Stromal cell of bone marrow (primary cell): ENCODE measurements at places on chromosomes 6 and 20.

DNA sequence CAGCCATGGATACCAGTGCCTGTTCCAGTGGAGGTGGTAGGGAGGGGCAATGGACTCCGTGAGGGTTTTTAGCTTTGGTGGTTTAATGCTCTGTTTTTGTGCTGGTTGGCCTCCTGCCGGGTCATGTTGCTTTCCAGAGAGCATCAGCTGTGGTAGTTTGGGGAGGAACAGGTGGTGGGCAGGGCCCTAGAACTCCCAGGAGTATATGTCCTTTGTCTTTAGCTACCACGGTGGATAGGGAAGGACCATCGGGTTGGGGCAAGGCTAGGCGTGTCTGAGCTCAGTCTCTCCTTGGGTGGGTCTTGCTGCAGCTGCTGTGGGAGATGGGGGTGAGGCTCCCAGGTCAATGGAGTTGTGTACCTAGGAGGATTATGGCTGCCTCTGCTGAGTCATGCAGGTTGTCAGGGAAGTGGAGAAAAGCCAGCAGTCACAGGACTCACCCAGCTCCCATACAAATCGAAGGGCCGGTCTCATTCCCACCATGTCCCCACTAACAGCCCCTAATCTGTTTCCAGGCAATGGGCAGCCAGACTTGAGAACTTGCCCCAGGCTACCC is 38.9 kb downstream of the MRAP2 start:
- no peak for DNase-seq

- no peak for DNase-seq
These were observed 68.3 kb upstream of the FRMD1 start for GRCh38 chr6:168147205-168147738.

GRCh38 chr6:11141295-11141694 is 29.8 kb upstream of the ERVFRD-1 start:
- no peak for DNase-seq

GRCh38 chr20:48374991-48375595 is 452.7 kb downstream of the PREX1 start:
- no peak for DNase-seq

DNA sequence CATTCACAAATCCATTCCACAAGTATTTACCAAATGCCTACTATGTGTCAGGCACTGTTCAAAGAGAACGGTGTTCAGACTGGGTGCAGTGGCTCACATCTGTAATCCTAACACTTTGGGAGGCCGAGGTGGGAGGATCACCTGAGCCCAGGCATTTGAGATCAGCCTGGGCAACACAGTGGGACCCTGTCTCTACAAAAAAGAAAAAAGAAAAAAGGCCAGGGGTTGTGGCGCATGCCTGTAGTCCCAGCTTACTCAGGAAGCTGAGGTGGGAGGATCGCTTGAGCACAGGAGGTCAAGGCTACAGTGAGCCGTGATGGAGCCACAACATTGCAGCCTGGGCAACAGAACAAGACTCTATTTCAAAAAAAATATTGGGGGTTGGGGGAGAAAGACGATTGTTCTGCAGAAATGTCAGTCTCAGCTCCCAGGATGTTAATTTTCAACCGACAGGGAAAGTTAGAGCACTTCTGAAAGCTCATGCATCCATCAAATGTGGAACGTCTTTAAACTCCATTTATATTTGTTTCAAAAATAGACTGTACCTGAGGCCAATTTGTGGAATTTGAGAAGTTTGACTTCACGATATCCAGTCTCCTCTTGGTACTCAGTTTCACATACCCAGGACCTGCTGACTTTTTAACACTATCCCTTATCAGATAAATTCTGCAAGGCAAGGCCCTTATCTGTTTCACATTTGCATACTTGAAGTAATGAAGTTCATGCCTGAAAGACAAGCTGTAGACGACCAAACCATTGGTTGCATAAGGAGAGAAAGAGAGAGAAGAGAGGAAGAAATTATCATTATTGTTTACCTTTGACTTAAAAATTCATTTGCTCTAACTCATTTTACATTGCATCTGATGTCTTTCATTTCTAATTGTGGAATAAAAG is 14.8 kb upstream of the BTN3A2 start:
- no peak for DNase-seq

GRCh38 chr6:16251706-16252105 is 13.3 kb downstream of the GMPR start:
- no peak for DNase-seq

- DNase-seq: no peak
These were observed 30.5 kb upstream of the SASH1 start for GRCh38 chr6:148311966-148312669.

DNA sequence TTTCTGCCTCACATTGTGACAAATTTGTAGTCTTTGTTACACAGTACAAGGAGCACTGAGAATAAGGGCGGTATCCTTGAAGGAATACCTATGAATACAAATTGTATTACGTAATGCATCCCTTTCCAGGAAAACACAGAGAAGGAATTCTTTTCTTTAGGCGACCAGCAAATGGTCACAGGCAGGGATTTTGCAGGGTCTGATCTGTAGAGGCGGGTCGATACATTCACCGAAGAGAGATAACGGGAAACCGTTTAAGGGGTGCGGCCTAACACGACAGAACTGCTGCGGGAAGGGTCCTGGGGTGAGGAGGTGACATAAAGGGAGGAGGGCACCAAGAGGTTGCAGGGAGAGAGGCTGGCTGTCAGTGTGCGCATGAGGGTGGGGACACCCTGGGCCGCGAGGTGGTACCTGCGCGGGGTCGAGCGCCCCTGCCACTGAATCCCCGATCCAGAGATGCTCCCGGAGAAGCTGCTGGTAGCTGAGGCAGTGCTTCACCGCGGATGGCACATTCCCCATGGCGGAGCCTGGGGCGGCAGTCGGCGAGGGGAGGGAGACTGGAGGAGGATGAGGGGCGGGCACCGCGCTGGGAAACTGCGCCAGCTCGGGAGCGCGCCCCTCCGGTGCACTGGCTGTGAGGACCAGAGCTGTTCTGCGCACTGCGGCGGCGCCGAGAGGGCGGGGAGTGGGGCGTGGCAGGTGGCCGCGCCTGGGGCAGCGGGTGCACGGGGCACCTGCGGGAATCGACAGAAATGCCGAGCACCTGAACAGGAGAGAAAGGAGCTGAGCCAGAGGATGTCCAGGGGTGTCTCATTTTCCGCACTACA is at the start of gene HMGCLL1:
HMGCLL1 (minus strand) TSS at position 656 of the 827 bp plus-strand sequence; CDS start at position 519, 137 bp downstream.
- DNase-seq: no peak

DNA sequence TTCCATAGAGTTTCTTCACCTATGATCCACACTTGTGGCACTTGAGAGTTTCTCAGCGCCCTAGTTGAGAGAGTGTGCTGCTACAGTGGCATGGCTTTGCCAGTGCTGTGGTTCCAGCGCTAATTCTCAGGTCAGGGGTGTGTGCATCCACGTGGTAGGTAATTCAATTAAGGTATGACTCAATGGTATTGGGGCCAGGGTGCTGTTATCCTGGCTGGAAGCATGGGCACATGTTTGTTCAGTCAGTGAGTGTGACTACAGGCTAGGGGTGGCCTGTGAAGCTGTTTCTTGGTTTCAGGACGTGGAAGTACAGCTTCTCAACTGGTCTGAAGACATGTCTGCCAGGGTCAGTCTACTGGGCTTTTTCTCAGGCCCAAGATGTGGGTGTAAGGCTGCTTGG is 3.0 kb upstream of the SEMG2 start:
- no peak for DNase-seq

GRCh38 chr6:152859225-152859624 is 108.6 kb downstream of the VIP start:
- DNase-seq: no peak

DNA sequence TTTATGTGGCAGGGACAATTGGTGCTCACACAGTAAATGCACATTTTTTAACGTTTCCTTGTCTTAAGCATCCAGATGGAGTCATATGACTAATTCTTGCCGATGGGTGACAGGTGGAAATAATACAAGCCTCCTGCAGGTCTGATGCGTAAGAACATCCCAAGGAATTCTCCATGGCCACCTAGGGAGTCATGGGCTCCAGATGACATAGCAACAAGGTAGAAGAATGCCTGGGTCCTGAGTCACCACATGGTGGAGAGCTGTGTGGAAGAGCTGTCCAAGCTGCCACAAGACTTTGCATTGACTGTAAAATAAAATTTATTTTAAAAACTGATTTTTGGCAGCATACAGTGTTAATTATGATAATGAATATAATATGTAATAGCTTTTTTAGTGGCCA is 77.0 kb upstream of the MAP3K7 start:
- DNase-seq: no peak

DNA sequence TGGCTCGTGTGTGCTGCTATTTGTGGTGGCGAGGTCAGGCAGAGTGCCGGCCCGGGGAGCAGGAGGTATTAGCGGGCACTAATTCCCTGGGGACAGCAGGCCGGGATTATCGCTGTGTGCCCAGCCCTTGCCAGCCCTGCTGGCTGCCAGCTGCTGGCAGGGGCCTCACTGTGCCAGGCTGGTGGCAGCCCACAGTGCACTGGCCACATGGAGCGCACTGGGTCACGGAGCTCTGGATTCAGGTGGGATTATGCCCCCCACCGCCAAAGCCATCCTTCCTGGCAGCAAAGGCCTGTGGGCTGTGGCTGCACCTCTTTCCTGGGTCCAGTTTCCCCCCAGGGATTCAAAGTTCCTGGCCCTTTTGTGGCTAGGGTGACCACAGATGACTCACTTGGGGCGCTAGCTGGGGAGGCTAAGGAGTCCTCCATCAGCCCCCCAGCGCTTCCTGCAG is 59.7 kb downstream of the YTHDF1 start:
- DNase-seq: no peak

DNA sequence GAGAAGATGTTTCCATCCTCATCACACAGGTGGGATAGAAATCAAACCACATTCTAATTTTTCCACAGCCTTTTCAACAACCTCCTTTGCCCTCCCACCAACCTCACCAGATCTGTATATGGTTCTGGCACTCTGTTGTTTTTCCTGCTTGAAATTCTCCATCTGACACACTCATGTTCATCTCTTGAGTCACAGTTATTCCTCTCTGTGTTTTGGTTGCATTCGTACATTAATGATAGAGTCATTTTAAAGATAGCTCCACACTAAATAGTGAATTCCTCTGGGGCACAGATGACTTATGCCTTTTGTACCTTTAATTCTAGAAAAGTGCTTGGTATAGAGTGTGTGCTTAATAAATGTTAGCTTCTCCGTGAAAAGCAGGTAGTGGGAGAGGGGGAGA is 1.4 kb upstream of the GCLC start:
- peak; percentile 28 for DNase-seq

- peak; percentile 100 for DNase-seq
These were observed 58.6 kb upstream of the SNX9 start for GRCh38 chr6:157764178-157765068.

- DNase-seq: no peak
These were observed 72.8 kb downstream of the MDGA1 start for GRCh38 chr6:37624606-37625574.

DNA sequence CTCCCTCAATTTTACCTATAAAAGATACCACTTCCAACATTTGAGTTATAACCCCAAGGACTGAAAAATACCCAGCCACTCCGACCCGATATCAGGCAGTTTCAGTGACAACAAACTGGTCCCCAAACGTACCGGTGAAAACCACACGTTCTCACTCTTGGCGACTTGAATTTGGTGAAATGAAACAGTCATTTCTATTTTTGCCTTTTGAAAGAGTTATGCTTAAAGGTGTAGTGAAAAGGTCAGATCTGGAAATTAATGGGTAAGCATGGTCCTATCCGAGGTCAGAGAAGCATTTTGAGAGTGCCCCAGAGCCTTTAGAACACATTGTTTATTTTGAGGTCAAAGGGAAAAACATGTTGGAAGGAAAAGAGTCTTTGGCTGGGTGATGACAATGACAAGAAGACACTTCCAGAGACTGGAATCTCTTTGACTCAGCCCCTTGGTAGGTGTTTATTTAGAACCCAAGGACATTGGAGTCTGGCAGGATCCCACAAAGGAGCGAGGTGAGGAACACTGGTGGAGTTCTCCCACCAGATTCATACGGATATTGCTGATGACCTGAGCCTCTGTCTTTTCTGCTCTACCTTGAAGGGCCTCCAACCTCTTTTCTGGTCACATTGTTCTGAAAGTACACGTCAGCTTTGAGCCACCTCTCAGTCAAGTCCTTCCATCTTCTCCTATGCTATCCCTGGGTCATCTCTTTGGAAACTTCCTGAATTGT is 235.0 kb downstream of the GMPR start:
- no peak for DNase-seq

DNA sequence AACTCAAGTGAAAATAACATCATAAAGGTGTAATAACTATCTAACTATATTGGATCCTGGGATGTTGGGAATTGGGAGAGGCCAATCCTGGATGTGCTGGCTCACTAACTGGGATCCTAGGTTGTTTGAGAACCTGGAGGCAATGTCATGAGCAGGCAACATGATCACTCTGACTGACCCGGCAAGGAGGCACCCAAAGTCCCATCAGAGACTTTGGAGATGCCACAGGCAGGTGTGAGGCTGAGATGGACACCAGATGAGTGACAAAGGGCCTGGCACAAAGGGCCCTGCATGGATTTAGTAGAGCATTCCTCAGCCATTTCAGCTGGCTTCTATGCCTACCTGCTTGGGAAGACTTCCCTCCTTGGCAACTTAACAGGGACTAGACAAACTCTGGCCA is 38.4 kb upstream of the MYLIP start:
- DNase-seq: no peak

DNA sequence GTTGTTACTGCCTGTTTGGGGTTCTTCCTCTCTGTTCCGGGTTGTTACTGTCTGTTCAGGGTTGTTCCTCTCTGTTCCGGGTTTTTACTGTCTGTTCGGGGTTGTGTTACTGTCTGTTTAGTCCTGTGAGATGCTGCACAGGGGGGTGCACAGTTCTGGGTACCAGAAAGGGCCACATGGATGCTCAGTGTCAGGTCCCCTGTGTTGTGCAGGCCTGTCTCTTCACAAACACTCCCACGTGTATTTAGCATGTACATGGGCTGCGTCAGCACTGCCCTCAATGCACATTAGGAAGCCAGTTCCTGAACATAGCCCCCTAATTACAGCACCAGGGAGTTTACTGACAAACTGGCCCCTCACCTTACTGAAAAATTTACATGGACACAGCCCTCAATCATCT is 118.5 kb downstream of the DLL1 start:
- DNase-seq: no peak

DNA sequence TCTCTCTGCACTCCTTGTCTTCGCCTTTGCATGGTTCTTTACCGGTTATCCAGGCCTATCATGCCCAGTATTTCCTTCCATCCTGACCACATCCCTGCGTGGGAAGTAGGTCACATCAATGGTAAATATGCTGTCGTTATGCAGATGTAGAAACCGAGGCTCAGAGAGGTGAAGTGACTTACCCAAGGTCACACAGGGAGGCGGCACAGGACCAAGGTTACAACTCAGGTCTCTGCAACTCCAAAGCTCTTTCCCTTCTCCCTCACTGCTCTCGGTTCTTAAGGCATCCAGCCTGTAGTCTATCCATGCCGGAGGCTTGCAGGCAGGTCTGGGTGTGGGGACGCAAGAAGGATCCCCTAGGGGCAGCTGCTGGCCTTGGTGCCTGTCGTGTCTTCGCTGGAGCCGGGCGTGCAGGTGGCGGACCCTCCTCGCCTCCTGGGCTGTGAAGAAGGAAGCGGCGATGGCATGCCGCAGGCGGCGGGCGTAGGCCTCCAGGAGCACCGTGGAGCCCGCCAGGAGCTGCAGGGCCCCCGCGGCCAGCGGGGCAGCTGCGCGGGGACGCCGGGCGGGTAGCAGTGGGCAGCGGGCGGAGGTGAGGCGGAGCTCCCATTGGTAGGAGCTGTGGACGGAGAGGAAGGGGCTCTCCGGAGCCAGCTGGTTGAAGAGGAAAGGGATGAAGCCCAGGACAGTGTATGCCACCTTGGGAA is 9.1 kb downstream of the OCSTAMP start:
- DNase-seq: no peak

GRCh38 chr6:140736231-140736630 is 1361.8 kb upstream of the CITED2 start:
- DNase-seq: peak; percentile 9
